Hematopoietic multipotent progenitor cell treated with erythropoietin and hydrocortisone succinate and interleukin-3 and kit ligand, for 4 days (in vitro differentiated cells): ENCODE measurements at places on chromosomes 3 and 15.

- DNase-seq = no peak
Measured at GRCh38 chr3:152438181-152438580, 169.5 kb downstream of the MBNL1 start.

GRCh38 chr15:26374806-26375205, 398.1 kb downstream of the GABRB3 start:
- DNase-seq = no peak

DNA sequence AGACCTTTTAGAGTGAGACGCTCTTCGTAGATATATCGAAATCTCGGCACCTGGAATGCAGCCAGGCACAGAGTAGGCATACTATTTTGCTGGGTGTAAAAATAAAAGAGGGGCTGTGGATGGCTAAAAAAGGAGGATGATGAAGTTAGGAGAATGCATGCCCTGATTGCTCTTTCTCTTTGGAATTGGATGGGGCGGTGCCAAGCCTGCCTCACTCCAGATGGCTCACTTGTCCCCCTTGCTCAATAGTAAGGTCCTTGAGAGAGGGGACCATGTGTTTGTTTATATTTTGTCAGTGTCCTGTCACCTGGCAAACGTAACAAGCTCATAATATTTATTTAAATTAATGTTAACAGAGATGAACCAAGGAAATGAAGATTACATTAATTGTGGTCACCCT, 33.0 kb downstream of the SNRK start:
- no peak for DNase-seq

- DNase-seq = no peak
Measured at GRCh38 chr15:72201391-72201921, 3.9 kb upstream of the GRAMD2A start.

DNA sequence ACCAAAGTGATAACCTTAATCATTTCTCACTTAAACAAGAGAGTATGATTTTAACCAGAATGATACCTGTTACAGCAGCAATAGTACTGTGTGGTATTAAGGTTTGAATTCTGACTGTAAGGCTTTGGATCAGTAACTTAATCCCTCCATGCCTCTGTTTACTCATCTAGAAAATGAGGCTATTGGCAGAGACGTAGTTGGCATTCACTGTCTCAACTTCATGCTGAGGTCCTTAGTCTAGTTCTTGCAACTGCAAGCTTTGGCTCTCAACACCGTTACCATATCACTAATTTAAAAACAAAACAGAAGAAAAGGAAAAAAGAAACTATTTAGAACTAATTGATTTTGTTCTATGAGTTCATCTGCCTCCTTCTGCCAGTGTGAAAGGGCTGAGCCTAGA, 875.4 kb downstream of the MCTP2 start:
- no peak for DNase-seq

DNA sequence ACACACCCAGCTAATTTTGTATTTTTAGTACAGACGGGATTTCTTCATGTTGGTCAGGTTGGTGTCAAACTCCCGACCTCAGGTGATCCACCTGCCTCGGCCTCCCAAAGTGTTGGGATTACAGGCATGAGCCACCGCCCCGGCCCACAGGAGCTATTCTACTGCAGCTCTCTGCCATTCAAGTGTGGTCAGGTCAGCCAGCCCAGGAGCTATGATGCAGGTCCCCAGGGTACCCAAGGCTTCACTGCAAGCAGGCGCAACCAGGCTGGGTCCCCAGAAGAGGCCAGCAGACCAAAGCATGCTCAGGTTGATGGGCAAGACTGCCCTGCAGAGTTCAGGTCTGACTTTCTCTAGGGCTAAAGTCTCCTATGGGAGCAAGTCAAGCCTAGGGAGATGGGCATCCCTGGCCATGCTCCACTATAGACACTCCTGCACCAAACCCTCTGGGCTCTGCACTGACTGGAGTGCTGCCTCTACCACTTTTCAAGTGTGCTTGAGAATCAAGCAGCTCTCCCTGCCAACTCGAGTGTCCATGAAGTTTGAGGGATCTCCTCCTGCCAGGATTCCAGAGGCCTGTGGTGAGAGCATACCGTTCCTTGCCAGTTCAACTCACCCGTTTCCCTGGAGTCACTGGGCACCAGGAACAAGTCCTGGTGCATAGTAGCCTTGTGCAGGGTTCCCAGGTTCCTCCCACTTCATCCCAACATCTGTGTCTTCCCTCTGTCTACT, 30.9 kb downstream of the MYO9A start:
- DNase-seq = no peak

- DNase-seq = no peak
Measured at GRCh38 chr3:39028546-39028945, 23.2 kb downstream of the SCN11A start.

DNA sequence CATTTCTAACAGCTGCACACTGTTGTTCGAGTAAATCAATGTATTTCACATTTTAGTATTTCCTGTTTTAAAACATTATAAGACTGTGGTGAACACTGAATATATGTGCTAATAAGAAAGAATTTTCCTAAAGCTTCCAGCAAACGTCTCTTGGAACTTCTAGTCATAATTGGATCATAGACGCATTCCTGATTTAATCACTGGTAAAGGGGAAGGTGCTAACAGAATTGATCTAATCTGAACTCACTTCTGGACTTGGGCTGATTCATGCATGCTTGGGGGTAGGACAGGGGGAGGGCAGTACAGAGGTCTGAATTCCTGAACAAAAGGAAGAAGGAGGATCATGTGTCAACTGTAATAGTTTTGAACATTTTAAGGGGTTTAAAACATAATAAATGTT, 7.3 kb upstream of the LEKR1 start:
- DNase-seq = peak; percentile 36

DNA sequence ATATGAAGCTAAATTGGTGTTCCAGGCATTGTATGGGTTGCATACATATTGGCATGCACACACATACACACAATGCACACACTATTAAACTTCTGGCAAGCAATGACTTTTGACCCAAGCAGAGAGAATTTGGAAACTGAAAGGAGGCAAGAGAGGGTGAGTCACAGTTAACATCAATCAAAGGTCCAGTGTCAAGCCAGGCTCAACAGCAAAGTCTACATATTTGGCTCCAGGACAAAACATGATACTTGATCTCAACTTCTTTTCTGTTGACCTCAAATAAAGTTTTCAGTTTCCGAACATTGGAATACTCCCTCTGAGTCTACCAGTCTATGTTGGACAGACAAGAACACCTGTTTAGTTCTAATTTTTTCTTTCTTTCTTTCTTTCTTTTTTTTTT, 28.3 kb downstream of the IL12A start:
- DNase-seq = no peak

- no peak for DNase-seq
Measured at GRCh38 chr3:194885766-194886165, 200.1 kb downstream of the FAM43A start.

DNA sequence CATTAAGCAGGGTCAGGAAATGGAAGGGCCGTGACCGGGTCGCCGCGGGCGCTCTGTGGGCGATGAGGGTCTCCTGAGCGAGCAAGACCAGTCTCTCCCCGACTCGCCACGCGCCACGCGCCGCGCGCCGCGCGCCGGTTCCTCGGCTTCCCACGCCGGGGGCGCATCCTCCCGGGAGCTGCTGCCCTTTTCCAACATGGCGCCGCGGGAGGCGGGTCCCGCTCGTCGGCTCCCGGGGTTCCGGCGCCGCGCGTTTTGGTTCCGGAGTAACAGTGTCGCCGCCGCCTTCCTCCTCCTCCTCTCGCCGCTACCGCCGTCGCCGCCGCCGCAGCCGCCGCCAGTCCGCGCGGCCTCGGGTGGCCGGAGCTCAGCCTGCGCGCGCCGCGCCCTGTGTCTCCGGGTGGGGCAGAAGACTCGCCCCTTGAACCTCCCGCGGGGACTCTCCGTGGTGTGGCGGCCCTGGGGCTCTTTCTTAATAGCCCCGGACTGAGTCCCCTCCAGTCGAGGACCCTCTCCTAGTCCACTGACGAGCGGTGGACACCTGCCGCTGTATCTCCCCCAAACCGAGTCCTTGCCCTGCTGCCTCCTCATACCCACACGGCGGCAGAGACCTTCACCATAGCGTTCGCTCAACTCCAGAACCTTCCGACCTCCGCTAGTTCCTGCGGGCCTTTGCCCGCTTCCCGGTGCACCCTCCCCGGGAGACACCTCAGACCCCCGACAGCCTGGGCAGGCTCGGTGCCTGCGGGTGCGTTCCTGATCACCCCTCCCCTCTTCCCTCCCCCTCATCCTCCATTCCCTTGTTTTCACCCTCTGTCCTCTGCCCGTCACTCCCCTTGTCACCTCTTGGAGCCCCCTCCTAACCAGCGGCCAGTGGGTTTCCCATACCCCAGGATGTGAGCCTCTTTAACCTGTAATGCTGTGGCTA, at the start of gene MAP2K5:
Gene MAP2K5 (plus strand): TSS at position 284 of the 928 bp plus-strand sequence. CDS start 633 bp downstream, at position 917.
- DNase-seq = peak; percentile 93

GRCh38 chr3:126085841-126086240, 1.9 kb upstream of the SLC41A3 start:
- DNase-seq = no peak

DNA sequence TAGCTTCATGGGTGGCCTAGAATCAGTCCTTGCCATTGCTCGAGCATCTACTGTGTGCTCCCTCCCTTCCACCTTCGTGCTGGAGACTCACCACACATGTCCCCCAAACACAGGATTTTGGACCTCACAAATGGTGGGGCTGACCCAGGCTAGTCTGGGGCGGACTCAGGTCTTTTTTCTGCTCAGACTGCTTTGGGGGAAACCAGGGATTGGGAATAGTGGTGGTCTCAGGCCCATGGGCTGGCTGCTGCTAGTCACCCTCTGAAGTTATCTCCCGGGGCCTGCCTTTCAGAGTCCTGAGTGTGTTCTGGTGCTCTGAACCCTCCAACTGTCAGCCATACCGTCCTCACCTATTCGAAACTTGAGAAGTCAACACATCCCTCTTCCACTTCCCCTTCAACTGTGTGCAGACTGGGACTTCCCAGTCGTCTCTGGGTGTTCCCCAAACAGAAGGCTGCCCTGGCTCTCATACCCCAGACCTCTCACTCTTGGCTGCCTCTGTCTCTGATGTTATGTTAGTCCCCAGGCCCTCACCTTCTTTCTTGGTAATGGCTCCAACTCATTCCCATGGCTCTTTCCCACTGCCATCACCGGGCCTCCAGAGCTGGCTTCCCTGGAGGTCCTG, 46.0 kb downstream of the PPCDC start:
- peak; percentile 43 for DNase-seq

DNA sequence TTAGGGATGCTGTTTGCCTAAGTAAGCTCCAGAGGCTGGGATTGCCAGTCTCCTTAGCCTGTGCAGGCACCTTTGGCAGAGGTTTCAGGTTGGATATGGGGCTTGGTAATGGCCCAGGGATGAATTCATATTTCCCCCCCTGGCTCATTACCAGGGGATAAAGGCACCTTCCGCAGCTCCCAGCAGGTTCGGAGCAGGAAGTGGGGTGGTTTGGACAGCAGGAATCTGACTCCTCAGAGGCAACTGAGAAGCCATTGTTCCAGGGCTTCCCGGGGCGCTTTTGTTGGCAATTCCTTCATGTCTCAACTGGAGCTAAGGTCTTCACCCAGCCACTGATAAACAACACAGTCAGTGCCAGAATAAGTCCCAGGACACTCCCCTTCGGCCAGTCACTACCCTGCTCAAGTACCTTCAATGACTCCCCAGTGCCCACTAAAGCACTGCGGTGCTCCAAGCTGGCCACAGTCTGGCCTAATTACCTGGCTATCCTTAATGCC, 85.3 kb upstream of the SLC6A6 start:
- no peak for DNase-seq

GRCh38 chr3:177596248-177596815, 399.1 kb upstream of the TBL1XR1 start:
- DNase-seq = no peak

GRCh38 chr3:140545756-140546155, 132.1 kb upstream of the TRIM42 start:
- no peak for DNase-seq

- DNase-seq = no peak
Measured at GRCh38 chr3:183149915-183150750, 12.4 kb downstream of the LAMP3 start.

GRCh38 chr15:85761635-85762034, 33.1 kb downstream of the KLHL25 start:
- DNase-seq = no peak

- no peak for DNase-seq
Measured at GRCh38 chr3:189171707-189172106, at the start of gene TPRG1. Gene TPRG1, plus strand, starts transcription at chr3:189171971. Its CDS starts 35,414 bp downstream, at chr3:189207385.

- no peak for DNase-seq
Measured at GRCh38 chr3:192490720-192491119, 236.6 kb downstream of the FGF12 start.

DNA sequence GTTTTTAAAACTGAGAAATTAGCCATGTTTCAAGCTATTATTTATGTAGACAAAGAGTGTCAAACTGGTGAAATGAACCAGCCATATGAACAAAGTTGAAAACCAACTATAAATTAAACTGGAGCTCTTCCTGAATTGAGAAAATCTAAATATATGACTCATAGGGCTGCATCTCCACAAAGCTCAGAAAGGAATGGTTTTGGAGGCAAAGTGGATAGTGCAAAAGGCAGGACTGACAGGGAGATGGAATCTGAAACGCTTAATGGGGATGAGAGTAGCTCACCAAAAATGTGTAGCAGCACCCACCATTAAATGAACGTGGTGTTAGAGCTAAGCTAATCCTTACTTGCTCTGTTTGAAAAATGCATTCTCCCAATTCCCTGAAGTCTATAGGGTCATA, 1066.0 kb downstream of the AGBL1 start:
- DNase-seq = no peak

- no peak for DNase-seq
Measured at GRCh38 chr3:71031181-71031580, 552.3 kb downstream of the FOXP1 start.

- no peak for DNase-seq
Measured at GRCh38 chr3:65867463-65868210, 171.1 kb downstream of the MAGI1 start.

DNA sequence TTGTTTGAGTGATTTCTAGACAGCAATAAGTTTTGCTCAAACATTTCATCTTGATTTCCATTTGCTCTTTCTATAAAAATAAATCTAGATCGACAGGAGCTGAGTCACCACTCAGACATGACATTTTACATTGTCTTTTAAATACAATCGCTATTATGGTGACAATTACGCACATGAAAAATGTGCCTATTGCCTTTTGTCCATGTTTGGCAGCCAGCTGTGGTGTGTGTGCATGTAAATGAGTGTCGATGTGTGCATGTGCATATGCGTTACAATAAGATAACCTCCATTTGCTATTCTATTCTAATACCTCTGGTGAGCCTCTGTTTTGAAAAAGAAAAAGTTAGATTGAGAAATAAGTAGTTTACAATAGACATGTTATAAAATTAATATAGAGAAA, 89.7 kb upstream of the GRM7 start:
- DNase-seq = no peak

GRCh38 chr15:68313501-68314410, 36.2 kb downstream of the FEM1B start:
- no peak for DNase-seq
